Uterus (tissue), 4 donors: ENCODE measurements at places on chromosomes 3 and 15. TPM values are rescaled to one million over a fixed set of nuclear protein-coding genes. Genes with fewer than 3 reads are reported as not detected.

SEMA6D gene
- 4.6 TPM for total RNA-seq

DNA sequence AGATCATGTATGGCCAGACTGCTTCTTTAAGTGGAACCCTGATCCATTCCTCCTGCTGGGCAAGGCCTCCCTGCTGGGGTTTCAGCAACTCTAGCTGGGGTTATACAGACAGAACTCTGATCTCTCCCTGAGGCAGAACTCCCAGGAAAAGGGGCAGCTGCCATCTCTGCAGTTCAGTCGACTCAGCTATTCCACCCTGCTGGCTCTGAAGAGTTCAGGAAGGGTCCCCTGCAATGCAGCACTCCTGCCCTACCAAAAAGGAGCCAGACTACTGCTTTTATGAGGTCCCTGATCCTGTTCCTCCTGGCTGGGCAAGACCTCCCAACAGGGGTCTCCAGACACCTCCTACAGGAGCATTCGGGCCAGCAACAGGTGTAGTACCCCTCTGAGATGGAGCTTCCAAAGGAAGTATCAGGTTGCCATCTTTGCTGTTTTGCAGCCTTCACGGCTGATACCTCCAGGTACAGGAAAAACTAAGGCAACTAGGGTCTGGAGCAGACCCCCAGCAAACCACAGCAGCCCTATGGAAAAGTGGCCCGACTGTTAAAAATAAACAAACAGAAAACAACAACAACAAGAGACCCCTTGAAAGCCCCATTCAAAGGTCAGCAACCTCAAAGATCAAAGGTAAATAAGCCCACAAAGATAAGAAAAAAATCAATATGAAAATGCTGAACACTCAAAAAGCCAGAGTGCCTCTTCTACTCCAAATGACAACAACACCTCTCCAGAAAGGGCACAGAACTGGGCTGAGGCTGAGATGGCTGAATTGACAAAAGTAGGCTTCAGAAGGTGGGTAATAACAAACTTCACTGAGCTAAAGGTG lies 14.2 kb upstream of the CP start:
- no peak for DNase-seq

DNA sequence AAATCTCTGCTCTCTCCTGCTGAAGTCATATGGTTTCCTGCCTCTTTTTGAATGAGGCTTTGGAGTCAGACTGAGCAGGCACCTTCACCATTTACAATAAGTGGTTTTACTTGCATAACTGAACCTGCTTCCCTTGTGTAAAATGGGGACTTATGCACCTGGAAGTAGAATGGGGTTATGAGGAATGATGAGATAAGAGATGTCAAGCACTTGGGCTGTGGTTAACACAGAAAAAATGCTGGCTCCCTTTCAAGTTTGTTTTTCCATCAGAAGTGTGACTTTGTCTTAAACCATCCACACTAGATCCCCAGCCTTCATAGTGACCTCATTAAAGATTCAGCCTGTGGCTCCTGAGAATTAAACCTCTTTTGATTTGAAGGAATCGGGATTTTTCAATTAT lies 5.2 kb downstream of the EXOSC7 start:
- no peak for DNase-seq

RETNLB gene
- total RNA-seq: not detected

DNA sequence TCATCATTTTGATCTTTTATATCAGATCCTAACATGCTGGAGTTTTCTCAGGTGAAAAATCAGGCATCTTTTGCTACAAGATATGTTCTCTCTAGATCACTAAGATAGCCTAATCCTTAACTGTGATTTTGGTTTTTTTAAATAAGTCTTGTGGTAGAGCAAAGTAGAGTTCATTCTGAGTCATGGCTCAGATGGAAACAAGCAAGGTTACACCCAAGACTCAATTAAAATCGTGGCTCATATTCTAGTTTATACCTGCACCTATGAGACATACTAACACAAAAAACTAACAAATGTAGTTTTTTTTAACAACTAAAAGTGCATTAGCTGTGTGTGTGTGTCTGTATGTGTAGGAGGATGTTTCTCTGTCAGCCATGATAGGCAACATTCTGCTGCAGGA lies 428.2 kb downstream of the NLGN1 start:
- no peak for DNase-seq

DNA sequence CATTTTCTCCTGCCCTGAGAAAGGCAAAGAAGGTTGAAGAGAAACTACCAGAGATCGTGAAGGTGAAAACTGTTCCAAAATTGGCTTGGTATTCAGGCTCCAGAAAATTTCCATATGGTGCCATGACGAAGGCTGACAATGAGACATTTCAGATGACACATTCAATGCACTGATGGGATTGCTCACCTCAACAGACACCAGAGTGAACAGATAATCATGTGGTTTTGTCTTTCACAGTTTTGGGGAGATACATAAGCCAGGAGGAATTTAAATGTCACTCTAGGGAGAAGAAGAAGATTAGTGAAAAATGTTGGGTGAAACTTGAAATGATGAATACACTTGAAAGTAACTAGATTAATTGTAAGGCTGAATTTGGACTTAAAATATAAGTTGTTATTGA lies 339.7 kb upstream of the EPHA3 start:
- DNase-seq: no peak

PARP9 gene
- 16.8 TPM for total RNA-seq

DNA sequence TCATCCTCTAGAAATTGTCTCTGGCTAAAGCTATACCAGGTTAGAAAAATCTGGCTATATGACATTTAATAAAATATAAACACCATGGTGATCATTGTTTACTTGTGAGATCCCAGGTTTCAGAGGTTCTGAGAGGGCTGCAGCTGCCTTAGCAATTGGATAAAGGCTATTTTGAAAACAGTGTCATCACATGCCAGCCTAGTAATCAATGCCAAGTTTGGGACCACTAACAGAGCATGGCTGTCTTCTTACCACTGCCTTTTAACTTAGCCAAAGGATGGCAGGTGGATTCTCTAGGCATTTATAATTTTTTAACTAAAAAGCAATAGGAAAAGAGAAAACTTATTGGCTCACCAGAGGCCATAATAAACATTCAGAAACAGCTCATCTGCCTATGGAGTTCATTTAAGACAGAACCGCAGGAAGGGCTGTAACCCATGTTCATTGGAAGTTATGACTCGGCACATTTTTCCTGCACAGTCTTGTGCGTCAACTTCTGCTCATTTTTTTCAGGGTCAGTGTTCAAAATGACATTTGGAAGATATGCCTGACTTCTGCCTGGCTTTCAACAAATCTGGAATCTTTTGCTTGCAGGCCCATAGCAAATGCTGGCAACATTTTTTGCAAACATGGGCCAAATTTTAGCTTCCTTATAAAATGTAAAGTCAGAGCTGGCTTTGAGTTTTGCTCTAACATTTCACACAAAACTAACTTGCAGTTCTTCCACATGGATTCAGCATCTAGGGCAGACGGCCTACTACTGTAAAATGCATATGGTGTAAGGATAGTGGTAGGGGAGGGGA lies 476.0 kb upstream of the TBL1XR1 start:
- no peak for DNase-seq

GRCh38 chr15:40762919-40763800 lies 708 bp upstream of the GCHFR start:
- DNase-seq: peak; percentile 78

- no peak for DNase-seq
Observed at GRCh38 chr3:155013427-155013826, 66.7 kb upstream of the MME start.

DNA sequence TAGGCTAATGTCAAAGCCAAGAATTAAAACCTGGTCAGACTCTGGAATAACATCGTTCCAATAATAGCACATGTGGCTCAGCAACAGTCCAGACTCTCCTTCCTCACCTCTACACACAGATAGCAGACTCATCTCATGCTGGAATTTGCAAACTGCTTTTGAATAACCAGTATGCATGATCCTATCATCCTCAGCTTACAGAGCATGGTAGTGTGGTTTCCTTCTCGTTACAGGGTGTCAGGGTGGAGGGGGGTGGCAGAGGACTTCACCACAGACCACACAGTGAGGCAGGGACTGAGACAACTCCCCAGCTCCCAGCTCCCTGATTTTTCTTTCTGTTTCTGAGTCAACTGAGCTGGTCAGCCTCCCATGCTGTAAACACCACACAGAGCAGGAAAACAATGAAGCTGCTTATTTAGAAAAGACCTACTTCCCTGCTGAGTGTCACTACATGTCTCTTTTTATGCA lies 101.6 kb downstream of the RPL22L1 start:
- no peak for DNase-seq
